ENCODE measurements at places on chromosomes 5 and 9.
A peak's percentile ranks its signal among the peaks of the same experiment; 100 is the strongest.

GRCh38 chr9:29830821-29831220, 2257.5 kb upstream of the C9orf72 start:
- DNase-seq = peak; percentile 9

DNA sequence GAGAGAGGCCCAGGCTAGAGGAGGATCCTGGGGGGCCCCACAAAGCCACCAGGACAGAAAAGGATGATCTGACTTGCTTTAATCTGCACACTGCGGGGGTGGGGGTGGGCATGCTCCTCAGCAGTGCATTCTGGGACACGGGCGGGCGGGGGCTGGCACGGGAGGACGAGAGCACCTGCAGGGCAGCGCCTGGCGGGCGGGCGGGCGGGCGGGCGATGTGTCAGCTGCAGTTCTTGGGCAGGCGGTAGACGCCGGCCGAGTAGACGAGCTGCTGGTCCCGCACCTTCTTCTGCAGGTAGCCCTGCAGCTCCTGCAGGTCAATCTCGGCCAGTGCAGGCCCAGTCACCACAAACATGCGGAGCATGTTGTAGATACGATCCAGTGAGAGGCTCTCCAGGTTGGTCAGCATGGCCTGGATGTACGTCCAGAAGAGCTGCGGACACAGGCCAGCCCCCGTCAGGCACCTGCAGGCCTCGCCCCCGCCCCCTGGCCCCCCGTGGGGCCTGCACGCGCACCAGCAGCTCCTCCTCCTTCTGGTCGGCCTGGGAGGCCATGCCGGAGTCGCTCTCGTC, 3.0 kb upstream of the TMEM210 start:
- DNase-seq = no peak

DNA sequence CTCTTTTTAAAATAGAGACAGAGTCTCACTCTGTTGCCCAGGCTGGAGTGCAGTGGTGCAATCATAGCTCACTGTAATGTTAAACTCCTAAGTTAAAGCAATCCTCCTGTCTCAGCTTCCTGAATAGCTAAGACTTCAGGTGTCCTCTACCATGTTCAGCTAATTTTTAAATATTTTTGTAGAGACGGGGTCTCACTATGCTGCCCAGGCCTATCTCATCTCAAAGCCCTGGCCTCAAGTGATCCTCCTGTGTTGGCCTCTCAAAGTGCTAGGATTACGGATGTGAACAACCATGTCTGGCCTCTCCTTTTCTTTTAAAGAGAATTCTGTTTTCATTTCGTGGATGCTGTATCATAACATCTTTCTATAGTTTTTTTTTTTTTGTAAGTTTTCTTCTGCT, 11.7 kb downstream of the STX17 start:
- DNase-seq = no peak

GRCh38 chr5:145680169-145680568, 155.0 kb downstream of the PRELID2 start:
- DNase-seq = no peak

- no peak for DNase-seq
Observed at GRCh38 chr5:1636981-1637638, 113.3 kb upstream of the LPCAT1 start.

DNA sequence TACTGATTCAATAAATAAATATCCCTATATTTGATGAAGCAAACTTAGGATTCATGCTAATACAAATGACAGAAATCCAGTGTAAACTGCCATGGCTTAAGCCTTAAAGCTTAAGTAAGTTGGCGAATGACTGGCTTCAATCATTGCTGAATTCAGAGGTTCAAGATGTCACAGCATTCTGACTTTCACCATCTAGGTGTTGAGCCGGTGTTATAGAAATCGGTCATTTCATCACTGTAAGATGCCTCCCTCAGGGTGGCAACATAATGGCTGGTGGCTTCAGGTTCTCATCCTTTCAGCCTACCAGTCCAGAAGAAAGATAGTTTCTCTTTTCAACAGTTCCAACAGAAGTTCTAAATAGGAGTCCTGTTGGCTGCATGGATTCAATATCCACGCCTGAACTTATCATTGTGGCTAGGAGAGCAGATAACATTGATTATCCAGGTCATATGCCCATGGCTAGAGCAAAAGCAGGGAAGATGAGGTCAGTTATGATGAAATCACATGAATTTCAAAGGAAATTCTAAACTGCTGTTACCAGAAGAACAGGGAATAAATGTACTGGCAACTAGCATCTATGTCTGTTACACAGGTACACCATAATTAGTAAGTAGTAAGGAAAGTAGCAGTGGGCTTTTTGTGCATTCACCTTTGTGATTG, 364.3 kb downstream of the ARRDC3 start:
- no peak for DNase-seq

GRCh38 chr5:60538426-60538825, 161.5 kb downstream of the DEPDC1B start:
- DNase-seq = no peak

GRCh38 chr5:132473668-132474067, 16.9 kb downstream of the IRF1 start:
- DNase-seq = no peak

DNA sequence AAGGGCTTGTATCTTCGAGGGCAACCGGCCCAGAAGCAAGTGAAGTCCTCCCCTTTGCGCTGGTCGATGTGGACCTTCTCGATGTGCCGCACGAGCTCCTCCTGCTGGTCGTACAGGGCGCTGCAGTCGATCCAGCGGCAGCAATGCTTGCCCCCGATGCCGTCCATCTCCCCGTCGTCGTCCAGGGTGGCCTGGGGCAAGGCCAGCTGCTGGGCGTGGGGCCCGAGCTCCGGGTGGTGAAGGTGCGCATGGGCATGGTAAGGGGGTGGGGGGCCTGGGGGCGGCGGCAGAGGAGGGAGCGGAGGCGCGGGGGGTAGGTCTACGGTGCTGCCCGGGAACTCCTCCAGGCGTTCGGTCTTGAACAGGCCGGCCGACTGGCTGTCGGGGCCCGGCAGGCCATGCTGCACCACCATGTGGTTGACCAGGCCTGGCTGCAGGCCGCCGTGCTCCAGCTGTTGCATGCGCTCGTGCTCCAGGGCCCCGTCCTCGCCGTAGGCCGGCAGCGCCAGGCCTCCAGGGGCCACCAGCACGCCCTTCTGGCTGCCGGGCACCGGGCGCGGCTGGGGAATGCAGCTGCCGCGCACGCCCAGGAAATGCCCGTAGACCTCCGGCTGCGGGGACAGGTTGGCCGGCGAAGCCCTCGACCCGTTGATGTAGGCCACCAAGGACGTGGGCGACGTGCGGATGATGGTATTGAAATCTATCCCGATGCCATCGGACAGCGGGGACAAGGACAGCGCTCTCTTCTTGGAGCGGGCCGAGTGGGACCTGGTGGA, 181.8 kb downstream of the GLIS3 start:
- no peak for DNase-seq

- peak; percentile 96 for DNase-seq
Observed at GRCh38 chr9:70120834-70121510, 77.3 kb downstream of the MAMDC2 start.

DNA sequence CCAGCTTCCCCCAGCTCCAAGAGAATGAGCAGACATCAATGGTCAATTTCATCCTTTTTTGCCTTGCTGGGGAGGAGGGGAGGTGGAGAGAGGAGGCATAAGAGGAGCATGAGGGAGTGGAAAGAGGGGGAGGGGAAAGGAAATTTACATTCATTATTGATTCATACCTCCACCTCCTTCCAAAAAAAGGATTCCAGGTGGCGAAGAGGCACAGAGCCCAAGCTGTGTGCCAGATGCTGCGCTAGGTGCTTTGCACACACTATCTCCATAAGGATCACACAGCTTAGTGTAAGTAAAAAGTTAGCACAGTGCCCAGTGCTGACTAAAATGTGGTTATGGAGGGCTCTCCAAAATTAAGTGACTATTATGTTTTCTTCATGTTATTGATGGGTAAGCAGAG, 11.0 kb downstream of the ASTN2 start:
- DNase-seq = no peak

- peak; percentile 61 for DNase-seq
Observed at GRCh38 chr5:53874409-53874808, 314.0 kb downstream of the NDUFS4 start.

DNA sequence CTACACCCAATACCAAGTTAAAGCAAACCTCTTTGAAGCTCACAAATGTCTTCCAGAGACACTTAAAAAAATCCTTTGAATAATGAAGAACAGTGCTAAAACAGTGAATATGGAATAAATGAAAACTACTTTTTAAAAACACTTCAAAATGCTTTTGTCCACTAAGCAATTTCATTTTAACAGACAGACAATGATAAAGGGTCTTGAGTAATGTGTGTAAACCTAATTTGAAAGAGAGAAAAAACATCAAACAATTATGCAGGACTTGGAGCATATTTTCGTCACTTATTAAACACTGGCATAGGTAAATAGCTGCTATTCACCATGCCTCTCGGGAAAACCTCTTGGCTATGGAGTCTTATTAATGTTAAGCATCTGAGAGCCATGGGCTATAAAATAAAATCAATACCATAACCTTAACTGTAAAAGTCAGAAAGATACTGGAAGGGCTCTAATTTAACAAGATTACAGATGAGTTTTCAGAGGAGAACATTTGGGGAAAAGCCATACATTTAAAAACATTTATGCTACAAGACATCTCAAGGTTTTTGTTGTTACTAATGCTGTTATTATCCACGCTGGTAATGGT, 177.8 kb downstream of the NFIB start:
- DNase-seq = no peak

DNA sequence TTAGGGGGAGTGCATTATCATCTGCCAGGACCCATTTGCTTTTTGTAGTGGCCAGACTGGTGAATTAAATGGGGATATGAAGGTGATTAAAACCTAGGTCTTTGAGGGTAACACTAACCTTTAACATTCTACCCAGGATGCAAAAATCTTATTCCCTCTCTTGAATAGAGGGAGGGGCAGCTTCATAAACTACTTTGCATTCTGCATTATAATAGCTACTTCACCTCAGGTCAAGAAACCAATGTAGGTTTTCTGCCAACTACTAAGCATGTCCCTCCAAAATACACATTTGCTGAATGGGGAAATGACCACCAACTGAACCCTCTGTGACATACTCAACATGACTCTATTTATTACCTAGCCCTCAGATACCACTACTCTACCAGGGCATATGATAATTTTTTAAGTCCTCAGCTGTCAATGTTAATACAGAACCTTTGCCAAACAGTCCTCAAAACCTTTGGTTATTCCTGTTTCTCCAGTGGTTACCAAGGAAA, 477.6 kb upstream of the CD180 start:
- no peak for DNase-seq

DNA sequence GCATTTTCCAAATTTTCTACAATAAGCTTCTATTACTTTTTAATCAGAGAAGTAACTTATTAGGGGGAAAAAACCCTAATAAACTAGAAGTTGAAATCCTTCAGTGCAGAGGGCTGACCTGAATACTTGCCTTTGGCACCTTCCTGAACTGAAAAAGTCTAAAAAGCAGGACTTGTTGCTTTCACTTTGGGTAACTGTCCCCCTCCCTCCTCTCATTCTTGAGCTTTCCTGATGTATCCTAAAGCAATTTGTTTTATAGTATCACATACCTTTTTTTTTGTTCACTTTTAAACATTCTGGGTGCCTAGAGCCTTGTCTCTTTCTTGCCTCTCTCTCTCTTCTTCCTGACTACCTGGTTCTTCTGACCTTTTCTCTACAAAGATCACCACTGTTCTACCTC, 64.0 kb upstream of the ERBIN start:
- no peak for DNase-seq

DNA sequence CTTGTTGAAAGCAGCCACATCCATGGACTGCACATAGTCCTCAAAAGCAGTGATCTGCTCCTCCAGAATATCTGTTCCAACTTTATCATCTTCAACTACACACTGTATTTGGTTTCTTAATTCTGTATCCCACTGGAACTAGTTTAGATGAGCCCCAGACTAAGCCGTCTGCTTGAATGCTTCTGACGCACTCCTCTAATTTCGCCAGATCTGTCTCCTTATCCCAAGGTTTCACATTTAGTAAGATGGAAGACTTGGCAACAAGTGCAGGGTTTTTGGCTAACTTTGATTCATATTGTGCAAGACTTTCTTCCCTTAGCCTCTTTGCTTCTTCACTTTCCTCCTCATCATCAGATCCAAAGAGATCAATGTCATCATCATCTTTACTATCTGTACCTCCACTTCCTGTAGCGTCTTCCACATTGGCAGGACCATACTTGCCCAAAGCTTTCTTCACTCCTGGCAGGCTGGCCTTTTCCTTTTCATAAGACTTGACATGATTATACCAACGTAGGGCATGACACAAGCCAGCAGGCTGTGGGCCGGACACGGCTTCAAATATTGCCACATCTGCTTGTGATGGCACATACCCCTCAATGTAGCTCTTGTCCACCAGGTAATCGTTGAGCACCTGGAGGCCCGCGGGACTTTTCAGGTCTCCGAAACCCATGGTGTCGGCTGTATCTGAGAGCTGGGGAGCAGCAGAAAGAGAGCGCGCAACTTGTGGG, 56.2 kb upstream of the PIK3R1 start:
- DNase-seq = peak; percentile 78

DNA sequence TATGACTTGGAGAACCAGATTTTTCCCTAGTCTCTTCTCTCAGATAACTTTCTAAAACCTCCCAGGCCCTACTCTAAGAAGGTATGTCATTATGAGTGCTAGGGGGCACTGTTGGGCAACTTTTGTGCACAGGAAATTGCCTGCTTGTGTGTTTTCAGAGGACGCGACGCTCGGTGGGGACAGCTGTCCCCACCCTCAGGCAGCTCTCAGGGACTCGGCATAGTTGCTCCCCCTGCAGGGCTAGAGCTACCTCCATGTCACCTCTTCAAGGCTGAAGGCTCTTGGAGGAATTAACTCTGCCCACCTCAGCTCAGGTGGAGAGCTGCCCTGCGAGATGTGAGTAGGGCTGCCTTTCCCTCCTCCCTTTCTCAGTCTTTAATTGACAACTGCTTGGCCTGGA, 10.2 kb upstream of the TIFAB start:
- peak; percentile 46 for DNase-seq

DNA sequence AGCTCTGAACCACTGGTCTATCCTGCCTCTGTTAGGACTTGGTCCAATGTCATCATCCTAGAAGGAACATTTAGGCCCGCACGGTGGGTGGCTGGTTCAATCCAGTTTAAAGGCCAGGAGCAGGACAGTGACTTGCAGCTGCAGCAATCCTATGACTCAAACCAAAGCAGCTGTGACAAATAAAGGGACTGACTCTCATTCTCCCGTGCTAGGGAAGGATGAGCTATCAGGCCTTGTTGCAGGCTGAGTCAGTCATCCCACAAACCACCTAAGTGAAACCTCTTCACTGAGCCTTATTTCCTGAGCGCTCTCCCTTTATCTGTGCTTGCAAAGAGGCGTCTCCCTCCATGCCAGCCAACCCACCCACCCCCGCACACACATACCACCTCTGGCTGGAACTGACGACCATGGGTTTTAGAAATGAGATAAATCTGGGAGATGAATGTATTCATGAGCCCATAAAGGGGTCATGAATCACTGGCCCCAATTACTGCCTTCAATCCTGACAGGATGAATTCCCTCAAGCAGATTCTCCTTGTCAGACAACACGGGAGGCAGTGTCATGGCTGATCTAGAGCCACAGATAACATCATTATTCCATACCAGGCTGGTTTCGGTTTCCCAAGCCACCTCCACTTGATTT, 93.4 kb downstream of the KCNIP1 start:
- DNase-seq = peak; percentile 95

- no peak for DNase-seq
Observed at GRCh38 chr5:25393957-25394356, 749.2 kb upstream of the CDH10 start.

Data from fibroblast of mammary gland (primary cell).